SJSA1 (cell line): ENCODE measurements at places on chromosomes 2 and 18.

DNA sequence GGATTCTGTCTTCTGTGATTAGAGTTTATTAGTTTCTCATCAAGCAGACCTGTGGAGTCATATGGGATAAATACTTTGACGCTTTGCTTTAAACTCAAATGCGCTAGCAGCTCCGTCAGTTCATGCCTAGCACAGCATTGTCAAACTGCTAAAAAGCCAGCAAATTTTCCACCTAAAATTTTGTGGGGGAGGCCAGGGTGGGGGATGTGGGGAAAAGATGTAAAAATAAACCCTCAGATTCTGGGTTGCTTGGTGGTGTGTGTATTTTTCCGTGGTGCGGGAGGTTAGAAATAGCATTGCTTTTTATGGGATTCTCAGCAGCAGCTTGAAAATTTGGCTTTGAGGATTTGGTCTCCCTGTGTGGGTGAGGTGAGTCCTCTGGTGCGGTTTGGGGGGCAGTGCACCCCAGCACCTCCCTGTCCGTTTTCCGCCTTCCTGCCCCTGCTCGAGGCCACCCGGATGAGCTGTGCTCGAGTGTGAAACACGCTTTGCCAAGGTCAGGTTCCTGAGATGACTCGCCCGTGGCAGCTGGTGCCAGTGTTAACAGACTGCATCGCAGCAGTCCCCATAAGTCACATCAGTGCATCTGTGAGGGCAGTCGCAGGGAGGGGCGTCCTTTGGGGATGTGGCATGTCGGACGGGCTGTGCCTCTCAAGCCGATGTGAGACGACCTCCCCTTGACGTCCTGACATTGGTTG, 65.9 kb downstream of the LDLRAD4 start:
- DNase-seq, result no peak

DNA sequence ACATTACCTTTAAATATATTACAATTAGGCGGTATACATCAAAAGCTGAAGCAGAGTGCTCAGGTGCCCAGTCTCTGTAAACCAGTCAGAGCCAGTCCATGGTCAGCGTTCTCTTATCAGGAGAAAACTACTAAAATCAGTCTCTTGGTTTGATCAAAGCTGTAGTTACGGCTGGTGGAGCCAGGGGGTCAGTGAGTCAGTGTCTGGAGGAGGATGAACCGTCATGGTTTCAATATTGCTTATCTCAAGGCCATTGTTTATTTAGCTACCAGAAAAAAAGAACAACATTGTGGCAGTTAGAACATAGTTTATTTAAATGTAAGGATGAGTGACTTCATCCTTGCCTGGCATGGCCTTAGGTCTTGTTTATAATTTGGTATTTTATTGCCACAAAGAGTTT, 71.3 kb upstream of the NYAP2 start:
- DNase-seq, result peak; percentile 70

DNA sequence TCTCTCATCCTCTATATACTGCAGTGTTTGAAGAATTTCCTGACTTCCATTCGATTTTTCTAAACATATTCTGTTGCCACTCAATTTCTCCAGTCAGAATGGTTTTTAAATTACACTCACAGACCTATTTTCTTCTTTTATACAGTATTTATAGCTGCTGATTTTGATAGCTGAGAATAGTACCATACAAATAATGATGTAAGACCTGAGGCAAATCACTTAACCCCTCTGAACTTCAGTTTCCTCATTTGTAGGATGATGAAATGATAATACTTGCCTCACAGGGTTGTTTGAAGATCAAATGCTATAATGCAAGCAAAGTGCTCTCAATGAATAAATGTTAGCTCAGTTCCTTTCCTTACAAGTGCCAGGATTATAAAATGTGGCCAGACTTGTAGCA, 241.8 kb downstream of the CPS1 start:
- no peak for DNase-seq

GRCh38 chr2:32798829-32799228, 147.9 kb upstream of the LTBP1 start:
- DNase-seq, result no peak

- DNase-seq, result peak; percentile 21
These were observed 228.0 kb upstream of the SALL3 start for GRCh38 chr18:78751664-78752063.

DNA sequence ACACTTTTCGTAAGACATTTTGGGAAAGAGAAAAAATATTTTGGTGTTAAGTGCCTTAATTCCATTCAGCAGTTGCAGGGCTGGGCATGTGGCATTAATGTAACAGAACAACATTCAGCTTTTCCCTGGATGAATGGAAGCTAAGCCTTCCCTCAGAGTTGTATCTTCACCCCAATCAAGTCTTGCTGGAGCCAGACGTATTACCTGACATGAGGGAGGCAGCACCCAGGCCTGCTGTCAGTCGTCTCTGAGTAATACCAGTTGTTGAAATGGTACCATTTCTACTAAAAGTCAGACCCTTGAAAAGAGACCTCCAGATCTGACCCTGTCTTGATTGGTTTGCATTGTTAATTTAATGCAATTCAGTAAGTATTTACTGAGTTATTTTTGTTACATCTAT, 57.5 kb downstream of the MALT1 start:
- DNase-seq, result peak; percentile 39

DNA sequence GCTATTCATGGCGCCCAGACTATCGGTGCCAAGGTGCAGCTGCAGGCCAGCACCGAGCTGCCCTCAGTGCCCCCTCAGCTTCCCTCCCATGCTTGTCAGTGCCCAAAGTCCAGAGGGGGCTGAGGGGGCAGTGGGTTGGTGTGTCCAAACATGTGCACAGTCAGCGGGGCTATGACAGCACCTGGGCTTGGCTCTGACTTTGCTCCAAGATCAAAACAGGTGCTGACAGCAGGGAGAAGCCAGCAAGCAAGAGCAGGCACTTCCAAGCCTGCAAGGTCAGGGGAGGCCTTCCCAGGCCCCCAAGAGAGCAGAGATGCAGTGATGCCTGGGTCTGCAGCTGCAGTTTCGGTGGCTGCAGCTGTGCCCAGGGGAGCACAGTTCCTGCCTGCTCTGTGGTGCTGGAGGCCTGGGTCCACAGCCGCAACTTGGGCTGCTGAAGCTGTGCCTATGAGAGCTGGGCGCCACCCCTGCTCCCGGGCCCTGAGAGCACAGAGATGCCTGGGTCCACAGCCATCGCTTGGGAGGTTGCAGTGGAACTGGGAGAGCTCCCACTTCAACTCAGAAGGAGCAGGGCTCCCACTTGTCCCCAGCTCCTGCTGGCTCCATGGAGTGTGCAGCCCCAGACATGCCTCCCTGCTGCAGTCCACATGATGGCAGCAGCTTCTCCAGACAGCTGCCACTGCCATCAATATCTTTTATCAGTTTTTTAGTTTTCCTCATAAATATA, 775.3 kb upstream of the POU3F3 start:
- DNase-seq, result no peak

DNA sequence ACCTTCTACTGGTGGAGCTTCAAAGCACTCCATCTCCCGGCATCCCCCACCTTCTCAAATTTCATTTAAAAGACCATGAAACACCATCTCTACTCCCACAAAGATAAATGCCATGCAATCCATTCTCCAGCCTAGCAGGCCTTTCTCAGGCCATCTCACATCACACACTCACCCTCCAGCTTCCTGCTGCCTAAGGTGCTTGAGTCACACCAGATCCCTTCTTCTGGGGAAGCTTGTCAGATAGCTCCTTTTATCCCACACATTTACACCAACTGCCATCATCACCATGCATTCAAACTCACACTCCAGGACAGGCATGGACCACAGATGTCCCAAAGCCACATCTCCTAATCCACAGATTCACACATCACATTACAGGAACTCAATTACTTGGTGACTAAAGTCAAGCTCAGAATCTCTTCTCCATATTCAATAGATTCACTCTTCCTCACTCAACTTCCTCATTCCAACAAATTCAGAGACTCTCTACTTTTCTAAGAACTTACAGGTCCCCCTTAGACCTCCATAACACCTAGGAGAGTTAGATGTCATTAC, 292.5 kb downstream of the TNS1 start:
- DNase-seq, result no peak

GRCh38 chr18:66167829-66168684, 417.2 kb downstream of the CDH7 start:
- DNase-seq, result no peak

GRCh38 chr2:43950383-43951008, 45.3 kb downstream of the LRPPRC start:
- DNase-seq, result no peak

DNA sequence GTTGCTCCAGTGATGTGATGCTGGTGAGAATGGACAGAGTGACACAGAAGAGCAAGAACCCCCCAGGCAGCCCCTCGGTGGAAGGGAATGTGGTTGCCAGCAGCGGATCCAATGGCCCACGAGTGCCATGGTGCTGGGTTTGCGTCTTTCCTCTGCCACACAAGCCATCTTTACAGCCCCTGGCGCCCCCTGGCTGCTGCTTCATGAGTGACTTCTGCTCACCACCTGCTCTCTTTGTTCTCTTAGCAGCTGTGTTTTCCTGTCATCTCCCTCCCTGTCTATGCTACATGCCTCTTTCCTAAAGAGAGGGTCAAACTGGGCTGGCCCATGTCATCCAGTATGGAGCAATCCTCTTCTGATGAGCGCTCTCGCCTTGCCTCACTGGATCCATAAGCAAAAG, 300.0 kb upstream of the SMIM21 start:
- DNase-seq, result peak; percentile 25

GRCh38 chr2:25707927-25708590, 34.7 kb upstream of the DTNB start:
- no peak for DNase-seq

- no peak for DNase-seq
These were observed 54.5 kb upstream of the SPP2 start for GRCh38 chr2:233996000-233996399.

DNA sequence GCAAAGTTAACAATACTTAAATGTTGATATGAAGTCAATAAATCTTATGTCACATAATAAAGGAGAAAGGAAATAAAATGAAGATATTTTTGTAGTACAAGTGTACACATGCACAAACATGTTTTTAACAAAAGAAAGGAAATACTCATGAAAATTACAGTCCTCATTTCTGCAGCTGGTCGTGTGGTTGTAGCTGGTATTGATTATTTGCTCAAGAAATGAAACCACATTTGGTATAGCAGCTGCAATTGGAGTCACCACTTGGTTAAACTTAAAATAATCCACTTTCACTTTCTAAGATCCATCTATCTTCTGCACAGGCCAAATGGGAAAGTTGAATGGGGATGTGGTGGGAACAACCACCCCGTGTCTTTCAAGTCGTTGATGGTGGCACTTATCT, 580.5 kb upstream of the NRXN1 start:
- DNase-seq, result no peak

DNA sequence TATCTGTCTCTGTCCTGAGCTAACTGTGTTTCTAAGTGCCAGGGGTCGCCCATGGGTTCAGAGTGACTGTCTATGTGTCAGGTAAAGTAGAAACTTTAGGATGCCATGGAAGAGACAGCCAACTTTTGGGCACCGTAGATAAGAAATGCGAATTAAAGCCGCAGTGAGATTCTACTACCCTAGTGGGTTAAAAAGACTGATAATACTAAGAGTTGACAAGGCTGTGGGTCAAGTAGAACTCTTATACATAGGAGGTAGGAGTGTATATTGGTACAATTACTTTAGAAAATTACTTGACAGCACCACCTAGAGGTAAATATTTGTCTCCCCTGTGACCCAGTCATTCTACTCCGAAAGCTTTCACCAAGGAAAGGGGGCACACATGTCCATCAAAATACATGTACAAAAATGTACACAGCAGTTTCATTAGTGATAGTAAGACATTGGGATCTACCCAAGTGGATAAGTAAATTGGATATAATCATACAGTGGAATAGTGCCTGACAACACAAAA, 371.3 kb downstream of the SLC4A3 start:
- DNase-seq, result no peak

DNA sequence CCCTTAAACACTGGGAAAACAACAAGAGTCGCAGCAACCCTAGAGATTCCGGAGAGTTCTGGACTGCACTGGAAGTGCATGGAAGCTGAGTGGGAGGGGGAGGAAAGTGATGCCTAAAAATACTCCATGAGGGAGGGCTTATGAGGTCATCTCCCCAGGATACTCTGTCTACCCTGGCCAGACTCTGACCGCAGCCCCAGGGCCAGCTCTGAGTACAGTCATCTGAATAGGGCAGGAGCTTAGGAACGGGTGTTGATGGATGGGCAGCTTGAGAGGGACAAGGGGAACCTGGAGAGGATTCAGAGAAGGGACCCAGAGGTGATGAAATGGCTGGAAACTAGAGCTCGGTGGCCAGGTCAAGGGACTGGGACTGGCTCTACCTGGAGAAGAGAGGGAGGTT, 79.3 kb upstream of the IGFBP5 start:
- DNase-seq, result peak; percentile 10

DNA sequence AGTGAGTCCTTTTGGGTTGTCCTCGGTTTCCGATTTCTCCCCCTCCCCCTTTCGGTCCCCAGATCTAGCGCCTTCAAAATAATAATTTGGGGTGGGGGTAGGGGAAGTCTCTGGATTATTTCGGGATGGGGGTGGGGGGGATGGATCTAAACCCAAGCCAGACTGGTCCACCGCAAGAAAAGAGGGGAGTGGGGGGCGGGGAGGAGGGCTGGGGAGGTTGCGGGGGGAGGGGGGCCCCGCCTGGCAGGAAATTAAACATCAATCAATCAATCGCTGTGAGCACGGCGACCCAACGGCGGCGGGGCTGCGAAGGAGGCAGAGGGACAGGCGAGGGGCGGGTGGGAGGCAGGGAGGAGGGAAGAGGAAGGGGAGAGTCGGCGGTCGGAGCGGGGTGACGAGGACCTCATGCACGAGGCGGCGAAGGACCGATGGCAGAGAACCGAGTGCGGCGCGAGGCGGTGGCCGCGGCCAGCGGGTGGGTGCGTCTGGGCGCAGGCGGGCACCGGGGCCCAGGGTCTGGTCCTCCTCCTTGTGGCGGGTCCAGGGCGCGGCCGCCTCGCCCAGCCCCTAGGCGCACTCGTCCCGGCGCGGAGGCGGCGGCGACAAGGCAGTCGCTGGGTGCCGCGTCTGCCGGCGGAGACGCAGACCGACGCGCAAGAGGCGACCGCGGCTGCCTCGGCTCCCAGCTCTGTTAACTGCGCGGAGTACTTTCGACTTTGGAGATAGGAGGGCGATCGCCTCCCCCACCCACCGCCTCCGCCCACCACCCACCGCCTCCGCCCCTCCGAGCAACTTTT, 468 bp upstream of the SATB2 start:
- DNase-seq, result peak; percentile 69

DNA sequence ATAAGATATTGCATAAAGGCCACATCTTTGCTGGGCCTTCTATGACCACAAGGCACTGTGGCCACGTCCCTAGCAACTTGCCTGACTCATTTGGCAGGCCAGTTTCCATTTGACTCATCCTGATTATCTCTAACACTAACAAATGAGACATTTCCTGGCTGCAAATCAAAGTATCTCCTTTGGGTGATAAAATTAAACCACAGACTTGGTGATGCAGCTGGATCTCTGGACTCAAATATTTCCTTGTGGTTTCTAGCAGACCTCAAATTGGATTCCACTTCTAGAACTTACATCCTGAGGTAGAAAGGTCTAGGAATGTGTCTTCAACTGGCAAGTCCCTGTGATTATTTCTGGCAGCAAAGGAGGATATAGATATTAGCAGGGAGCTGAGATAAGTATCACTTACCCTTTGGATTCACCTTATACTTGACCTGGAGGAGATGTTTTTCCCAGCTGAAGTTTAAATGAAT, 167.9 kb upstream of the NXPH2 start:
- DNase-seq, result peak; percentile 89

- no peak for DNase-seq
These were observed 32.3 kb downstream of the CARF start for GRCh38 chr2:202944408-202944807.

- no peak for DNase-seq
These were observed 322.9 kb upstream of the KCNJ3 start for GRCh38 chr2:154375579-154375931.

GRCh38 chr2:169050476-169051240, 18.7 kb upstream of the DHRS9 start:
- no peak for DNase-seq

GRCh38 chr2:64398516-64399129, 55.3 kb upstream of the LGALSL start:
- no peak for DNase-seq
